ENCODE measurements at places on chromosomes 13 and 19. TPM values are rescaled to one million over a fixed set of nuclear protein-coding genes. Genes with fewer than 3 reads are reported as not detected.

DNA sequence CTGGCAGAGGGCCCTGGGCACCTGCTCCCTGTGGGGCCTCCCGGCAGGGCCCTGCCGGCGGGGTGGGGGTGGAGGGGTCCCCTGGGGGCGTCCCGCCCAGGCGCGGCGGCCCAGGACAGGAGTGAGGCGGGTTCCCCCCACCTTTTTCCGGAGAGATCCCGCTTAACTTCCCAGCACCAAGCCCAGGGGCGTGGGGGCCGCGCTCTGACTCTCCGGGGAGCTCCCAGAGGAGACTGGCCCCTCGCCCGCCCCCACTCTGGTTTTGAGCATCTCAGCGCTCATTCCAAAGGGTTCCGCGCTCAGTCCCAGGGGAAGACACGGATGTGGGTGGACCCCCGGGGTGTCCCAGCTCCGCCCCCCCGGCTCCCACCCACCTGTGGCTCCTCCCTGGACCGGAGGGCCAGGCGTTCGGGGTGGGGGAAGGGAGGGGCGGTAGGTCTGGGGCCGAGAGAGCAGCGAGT, 476 bp downstream of the C2CD4C start:
- DNase-seq: no peak

IGLON5 gene
- not detected for total RNA-seq

C1QTNF9 gene
- 0.67 TPM for total RNA-seq

- DNase-seq: no peak
Measured at GRCh38 chr13:73960474-73960873, 173.7 kb downstream of the KLF12 start.

GRCh38 chr13:53250272-53250875, 221.8 kb downstream of the OLFM4 start:
- no peak for DNase-seq

AZU1 gene
- total RNA-seq: not detected

LRRC25 gene
- 2.6 TPM for total RNA-seq

METTL21C gene
- not detected for total RNA-seq

ADPRHL1 gene
- 329 TPM for total RNA-seq

DNA sequence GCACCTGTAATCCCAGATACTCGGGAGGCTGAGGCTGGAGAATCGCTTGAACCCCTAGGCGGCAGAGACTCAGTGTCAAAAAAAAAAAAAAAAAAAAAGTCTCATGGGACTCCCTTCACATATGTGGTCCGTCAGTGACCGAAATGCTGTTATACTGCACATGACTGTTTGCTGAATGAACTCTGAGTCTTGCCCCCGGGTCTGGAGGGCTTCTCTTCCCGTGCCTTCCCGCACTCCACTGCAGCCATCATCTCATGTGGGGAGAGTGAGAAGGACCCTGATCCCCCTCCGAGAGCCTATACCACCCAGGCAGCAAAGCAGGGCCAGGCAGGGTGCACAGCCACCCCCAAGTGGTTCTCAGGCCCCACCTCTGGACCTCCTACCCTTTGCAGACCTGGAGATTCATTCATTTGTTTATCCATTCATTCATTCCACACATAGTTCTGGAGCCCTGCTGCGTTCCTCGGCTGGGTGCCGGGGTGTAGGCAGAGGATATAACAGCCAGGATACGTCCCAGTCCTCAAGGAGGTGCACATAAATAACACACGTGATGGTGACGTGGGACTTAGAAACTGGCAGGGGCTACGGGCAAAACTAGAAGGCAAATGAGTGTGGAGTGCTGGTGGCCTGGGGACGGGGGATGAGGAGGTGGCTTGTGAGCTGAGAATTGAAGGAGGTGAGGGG, 14.2 kb downstream of the NDUFA11 start:
- DNase-seq: no peak

DNA sequence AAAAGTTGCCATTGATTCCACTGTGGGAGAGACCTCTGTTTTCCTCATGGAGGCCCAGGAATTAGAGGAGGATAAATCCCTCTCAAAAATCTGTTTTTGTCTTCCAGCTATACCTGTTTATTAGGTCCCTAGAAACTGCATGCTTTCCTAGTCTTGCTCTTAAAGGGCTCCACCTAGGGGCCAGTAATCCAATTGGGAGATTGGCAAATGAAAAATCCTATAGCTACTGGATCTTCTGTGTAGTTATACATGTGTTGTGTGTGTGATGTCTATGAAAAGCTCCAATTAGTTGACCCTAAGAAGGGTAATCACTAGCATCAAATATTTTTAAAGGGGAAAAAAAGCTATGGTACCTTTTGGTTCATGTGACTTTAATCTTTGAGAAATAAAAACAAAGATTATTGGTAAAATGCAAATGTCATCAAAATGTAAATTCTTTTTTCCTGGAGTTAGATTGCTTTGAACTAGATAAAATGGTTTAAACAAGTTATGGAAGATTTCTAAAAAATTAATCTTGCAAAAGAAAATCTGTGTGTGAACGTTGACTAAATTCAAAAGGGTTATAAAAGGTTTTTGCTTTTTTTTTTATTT, 63.4 kb upstream of the C1QTNF9B start:
- DNase-seq: no peak

ZNF333 gene
- 12.5 TPM for total RNA-seq

DNA sequence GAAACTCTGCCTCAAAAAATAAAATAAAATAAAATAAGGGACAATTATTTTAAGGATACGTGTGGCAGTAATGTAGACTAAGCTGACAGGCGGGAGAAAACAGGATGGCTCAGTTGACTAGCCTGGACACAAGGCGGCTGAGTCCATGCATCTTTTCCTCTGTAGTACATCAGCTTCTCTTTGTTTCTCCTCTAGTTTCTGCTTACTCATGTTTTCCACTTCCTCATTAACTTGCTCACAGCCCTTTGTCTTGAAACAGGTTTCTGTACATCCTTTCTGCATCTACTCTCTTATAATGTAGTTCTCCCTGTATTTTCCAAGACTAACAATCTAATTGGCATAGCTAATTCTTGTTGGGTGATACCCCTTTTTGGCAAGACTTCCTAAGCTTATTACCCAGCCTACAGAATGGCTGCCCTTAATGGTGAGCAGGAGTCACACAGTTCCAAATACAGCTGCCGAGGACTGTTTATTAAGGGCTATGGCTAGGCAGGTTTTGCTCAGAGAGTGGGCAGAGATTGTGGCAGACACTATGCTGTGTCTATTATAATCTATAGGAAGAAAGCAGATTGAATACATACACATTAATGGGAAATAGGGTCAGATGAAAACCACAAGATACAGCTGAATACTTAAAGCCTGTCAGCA, 58.7 kb upstream of the KLF5 start:
- no peak for DNase-seq
